Karpas-422 (cell line): ENCODE measurements at places on chromosomes 1 and 21.

GRCh38 chr1:236979149-236979900, 24.9 kb downstream of the MT1HL1 start:
- DNase-seq = no peak

- DNase-seq = no peak
These were observed 31.3 kb upstream of the MYBPHL start for GRCh38 chr1:109338091-109338490.

GRCh38 chr1:19866029-19866428, 16.2 kb upstream of the OTUD3 start:
- DNase-seq = no peak

DNA sequence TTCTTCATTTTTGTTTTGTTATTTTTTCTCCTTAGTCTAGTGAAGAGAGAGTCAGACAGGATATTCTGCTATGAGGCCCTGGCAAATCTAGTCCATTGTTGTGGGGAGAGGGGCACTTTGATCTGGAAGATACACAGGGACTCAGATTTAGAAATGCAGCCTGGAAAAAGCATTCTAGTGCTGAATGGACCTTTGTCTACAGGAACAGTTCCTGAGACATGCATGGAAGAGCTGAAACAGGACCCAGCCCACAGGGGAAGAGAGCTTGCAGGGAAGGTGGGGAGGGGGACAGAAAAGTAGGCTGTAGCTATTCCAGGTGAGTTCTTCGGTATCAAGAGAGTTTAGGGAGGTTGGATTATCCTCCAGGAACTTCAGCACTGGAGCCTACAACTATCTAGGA, 98.5 kb downstream of the AKT3 start:
- no peak for DNase-seq

- no peak for DNase-seq
These were observed 78.2 kb downstream of the MACF1 start for GRCh38 chr1:39282537-39283216.

DNA sequence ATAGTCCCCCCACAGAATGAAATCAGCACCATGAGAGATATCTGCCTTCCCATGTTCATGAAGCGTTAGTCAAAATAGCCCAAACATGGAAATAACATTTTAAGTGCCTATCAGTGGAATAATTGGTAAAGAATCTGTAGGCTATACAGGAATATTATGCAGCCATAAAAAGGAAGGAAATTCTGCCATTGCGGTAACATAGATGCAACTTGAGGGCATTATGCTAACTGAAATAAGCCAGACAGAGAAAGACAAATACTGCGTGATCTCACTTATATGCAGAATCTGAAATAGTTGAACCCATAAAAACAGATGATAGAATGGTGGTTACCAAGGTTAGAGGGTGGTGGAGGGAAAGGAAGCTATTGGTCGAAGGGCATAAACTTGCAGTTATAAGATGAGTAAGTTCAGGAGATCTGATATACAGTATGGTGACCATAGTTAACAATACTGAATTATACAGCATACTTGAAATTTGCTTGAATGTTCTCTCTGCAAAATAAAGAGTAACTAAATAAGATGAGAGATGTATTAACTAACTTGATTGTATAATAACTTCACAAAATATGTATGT, 699 bp upstream of the IL23R start:
- no peak for DNase-seq

DNA sequence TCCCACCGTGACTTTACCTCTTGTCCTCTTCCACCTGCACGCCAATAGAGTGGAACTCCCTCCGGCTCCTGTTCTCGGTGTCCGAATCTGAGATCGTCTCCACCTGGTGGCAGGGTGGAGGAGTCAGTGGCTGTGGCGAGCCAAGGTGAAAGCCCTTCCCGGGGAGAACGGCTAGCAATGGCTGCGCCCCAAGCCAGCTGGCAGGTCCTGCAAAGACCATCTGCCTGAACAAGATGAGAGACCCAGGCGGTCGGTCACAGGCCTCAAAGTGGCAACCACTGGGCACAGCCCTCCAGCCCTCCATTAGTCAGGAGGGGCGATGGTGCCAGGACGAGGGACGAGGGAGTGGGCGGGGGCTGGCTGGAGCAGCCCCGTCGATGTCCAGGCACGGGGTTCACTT, 25.4 kb upstream of the SMIM12 start:
- no peak for DNase-seq

GRCh38 chr1:10207810-10208209, 2.6 kb upstream of the KIF1B start:
- DNase-seq = no peak

DNA sequence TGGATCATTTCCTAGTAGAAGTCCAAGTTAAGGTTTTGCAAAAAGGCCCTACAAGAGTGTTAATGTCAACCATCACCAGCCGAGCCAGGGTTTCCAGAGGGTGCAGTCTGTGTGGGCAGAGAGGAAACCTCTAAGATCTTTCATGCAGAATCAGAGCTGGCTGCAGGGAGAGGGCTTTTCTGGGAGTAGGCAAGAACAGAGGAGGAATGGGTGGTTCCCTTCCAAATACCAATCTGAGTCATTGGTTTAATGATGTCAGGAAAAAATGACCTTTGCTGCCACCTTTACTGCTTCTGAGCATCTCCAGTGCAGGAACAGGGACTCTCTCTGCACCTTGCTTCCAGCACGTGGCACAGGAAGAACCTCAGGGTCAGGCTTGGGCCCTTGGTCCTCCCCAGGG, 73.8 kb downstream of the TNR start:
- no peak for DNase-seq

DNA sequence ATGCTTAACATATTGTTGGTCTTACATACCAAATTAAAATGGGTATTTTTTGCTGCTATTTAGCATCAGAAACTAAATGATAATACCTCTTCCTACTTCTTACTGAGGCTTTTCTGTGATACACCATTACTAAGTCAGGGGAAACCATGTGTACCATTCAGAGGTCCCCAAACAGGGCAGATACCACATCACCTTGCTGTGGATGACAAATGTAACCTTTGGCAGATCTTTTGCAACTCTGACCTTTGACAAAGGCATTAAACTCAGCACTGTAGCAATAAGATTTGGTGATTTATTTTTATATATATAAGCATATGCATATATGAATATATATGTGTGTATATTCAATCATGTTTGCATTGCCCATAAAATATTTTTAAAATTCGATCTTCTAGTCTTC, 2.9 kb downstream of the FAM177B start:
- peak; percentile 12 for DNase-seq

- peak; percentile 56 for DNase-seq
These were observed 3.2 kb upstream of the CD1C start for GRCh38 chr1:158286487-158286886.

- DNase-seq = no peak
These were observed 74.1 kb downstream of the XCL2 start for GRCh38 chr1:168469690-168470089.

GRCh38 chr21:37210130-37210529, 57.0 kb downstream of the VPS26C start:
- peak; percentile 76 for DNase-seq

DNA sequence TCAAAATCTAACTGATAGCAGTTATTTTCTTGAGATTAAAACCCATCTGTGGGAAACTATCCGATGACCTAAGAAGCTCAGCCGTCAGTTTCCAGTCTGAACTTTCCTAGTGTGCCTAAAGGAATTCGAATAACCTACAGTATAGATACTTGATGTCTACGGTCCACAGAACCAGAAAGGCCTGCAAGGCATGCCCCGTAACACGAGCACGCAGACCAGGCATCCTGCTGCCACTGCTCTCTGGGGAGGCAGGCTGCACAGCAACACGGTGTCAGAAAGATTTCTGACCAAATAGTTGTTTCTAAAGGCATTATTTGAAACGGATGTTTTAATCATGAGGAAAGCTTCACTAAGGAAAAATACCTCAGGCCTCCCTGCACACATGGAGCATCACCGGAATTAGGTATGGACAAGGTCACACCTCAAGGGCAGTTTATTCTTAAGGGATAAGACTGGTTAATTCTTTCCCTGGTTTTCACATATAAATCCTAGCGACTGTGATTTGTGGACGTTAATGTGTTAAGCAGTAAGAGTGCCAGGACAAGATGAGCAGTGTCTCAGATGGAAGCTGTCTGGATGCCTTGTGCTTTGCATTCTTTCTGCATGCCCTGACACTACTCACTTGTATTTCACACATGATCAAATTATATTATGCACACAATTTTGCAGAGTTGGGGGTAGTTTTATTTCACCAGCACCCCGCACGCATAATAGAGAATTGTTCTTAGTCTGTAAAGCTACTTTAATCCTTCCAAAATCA, 49.0 kb upstream of the NADK start:
- DNase-seq = no peak

GRCh38 chr1:78038491-78038939, 7.3 kb upstream of the GIPC2 start:
- DNase-seq = no peak

GRCh38 chr1:238960071-238960470, 426.3 kb upstream of the CHRM3 start:
- DNase-seq = no peak

GRCh38 chr1:64126581-64126980, 76.8 kb upstream of the UBE2U start:
- DNase-seq = no peak

DNA sequence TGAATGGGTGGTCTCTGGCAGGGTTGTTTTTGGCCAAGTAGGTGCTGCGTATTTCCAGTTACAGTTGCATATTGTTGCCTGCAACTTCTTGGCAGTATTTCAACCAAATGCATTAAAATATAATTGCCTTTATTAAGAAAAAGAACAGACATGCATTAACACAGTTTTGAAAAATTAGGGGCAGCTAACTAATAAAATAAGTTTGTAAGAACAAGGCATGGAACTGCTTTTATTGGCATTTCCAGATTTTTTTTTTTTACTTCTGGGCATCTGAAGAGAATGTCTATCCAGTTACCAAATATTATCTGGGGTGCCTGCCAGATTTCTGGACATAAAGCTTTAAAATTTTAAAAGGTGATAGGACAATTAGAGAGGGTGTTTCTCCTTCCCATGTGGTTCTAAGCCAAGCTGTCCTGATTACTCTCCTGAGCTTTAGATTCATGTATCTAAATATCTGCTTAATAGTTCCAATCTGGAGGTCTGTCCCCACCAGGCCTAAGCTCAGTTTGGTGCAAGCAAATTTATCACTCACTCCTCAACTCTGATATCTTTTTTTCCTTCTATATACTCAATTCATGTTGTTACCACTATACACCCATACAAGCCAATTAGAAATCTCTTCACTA, 553.3 kb upstream of the USP24 start:
- DNase-seq = no peak

DNA sequence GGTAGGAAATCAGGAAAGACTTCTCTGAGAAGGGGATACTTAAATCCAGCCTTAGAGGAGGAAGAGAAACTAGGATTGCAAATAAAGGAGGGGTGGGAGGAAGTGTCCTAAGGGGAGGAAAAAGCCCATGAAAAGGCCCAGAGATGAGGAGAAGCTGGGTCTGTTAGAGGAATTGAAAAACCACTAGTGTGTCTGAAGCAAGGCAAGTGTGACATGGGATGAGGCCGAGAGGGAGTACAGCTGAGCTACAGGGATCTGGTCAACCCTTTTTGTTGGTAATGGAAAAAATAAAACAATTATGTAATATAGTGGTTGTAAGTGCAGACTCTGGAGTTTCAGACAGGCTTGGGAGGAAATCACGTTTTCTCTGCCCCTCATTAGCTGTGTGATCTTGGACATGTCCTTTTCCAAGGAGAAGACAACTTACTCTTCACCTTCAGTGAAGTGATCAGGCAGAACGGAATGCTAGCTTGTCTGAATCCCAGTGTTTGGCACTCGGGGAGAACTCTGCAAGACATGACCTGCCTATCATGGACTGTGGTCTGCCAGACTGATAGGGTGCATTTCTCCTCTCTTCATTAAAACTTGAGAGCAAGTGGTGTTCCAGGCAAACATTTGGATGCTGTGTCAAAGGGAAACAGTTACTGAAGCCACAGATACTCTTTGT, 7.4 kb upstream of the S100A10 start:
- DNase-seq = no peak

DNA sequence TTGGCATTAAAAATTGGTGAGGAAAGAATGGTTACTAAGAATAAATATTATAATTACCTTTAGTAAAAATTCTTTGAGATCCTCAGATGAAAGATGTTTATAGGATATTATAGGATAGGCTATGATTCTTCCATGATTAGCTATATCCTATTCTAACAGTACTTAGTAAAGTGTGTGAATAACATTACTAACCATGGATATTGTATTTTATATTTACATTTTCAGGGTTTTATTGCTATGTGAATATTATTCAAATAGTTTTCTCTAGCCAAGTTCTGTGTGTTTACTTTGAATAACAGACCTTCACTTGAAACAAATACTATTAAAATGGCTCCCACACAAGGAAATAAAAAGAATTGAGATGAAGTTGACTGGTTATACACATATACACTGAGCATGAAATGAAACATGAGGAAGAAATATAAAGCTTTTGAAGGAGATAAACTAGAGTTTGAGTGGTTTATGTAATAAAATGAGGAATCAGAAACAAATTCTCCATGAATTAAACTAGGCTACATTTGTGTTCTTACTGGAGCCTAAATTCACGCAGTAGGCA, 479.4 kb upstream of the PKN2 start:
- DNase-seq = no peak

DNA sequence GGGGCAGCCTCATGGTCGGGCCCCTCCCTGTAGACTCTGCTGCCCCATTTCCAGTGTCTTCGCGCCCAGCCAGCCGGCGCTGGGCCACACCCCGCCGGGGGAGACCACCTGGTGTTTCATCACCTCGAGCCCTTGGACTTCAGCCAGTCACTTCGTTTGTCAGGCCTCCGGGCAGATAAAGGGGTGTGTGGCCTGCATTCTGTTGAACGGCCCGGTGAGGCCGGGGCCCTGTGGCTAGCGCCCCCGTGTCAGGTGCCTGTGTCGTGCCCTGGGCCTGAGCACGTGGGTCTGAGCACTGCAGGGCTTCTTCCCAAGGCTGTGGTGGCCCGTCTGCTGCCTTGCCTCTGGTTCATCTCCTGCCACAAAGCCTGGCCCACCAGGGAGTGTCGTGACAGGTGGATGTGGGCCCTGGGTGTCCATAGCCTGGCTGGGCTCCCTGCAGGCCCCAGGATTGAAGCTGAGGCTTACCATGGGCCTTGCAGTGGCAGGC, 65.2 kb upstream of the DIP2A start:
- DNase-seq = no peak

GRCh38 chr1:25997828-25998761, at the start of gene PAFAH2:
PAFAH2 (minus strand) TSS chr1:25998063; CDS start chr1:25990816, 7,247 bp downstream.
- peak; percentile 99 for DNase-seq

GRCh38 chr1:248825136-248825535, 579 bp downstream of the SH3BP5L start:
- DNase-seq = no peak

GRCh38 chr1:185862235-185862634, 128.0 kb downstream of the HMCN1 start:
- no peak for DNase-seq

DNA sequence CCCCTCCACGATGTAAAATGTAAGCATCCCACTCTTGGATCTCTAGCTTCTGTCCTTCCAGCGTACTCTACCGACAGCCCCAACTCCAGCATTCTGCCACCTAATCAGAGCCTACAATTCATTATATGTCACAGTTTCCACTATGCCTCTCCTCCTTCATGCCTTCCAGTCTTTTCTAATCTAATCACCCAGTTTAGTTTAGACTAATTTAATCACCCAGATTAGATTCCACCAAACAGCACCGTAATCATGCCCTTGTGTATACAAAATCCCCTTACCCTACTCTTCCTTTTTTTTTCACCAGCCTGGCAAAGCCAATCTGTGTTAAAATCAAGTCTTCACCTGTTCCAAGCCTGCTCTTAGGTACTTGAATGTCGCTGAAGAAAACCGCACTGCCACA, 49.8 kb upstream of the KANK4 start:
- DNase-seq = no peak
